ENCODE measurements at places on chromosomes 3 and 15.

GRCh38 chr3:61574854-61575253 lies 13.5 kb downstream of the PTPRG start:
- DNase-seq = peak; percentile 99

- DNase-seq = peak; percentile 94
Observed at GRCh38 chr3:100047455-100048141, 66.7 kb downstream of the FILIP1L start.

DNA sequence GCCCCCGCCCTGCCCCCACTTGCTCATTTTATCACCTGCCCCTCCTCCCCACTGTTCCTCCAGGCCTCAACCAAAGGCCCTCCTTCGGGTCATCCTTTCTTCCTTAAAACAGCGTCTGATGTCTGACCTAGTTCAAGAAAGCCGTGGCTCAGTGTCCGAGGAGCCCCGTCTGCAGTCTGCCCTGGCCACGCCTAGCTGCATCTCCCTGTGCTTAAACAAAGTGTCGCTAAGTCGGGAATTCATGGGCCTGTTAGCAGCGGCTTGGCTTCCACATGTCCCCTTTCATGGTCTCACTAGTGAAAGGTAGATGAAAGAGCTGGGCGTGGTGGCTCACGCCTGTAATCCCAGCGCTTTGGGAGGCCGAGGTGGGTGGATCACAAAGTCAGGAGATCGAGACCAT lies 41.2 kb downstream of the TM2D3 start:
- no peak for DNase-seq

GRCh38 chr3:11635680-11636393 lies 7.9 kb downstream of the VGLL4 start:
- DNase-seq = no peak

- DNase-seq = no peak
Observed at GRCh38 chr15:50116477-50116876, 2.6 kb downstream of the ATP8B4 start.
